ENCODE measurements at places on chromosomes 5 and 9. TPM values are rescaled to one million over a fixed set of nuclear protein-coding genes. Genes with fewer than 3 reads are reported as not detected.

Gene ZNF782
- 1.7 TPM for polyA plus RNA-seq

Gene ABO
- polyA plus RNA-seq = 0.64 TPM

Gene BARX1
- 0.07 TPM for polyA plus RNA-seq

Gene LRRTM2
- polyA plus RNA-seq = 0.08 TPM

Gene CNTFR
- 2.8 TPM for polyA plus RNA-seq

Gene MYMK
- not detected for polyA plus RNA-seq

Gene RNF44
- 44.4 TPM for polyA plus RNA-seq

Gene BRD8
- 20.5 TPM for polyA plus RNA-seq

Gene SNCB
- polyA plus RNA-seq = 0.41 TPM

Gene ZBED3
- polyA plus RNA-seq = 2.5 TPM

Gene ACSL6
- 1.3 TPM for polyA plus RNA-seq

Gene CPLANE1
- 2.0 TPM for polyA plus RNA-seq

Gene WDR38
- polyA plus RNA-seq = not detected

Gene RUSC2
- polyA plus RNA-seq = 12.1 TPM

Gene CRHBP
- polyA plus RNA-seq = 8.7 TPM

Gene FAM78A
- 17.0 TPM for polyA plus RNA-seq

Gene SLC45A2
- polyA plus RNA-seq = not detected

Gene SPATA31E1
- polyA plus RNA-seq = not detected

Measured in spleen (tissue), 13 donors.